ENCODE measurements at places on chromosomes 2 and 18.

- DNase-seq: no peak
These were observed 260.9 kb downstream of the PHLPP1 start for GRCh38 chr18:62976227-62976626.

GRCh38 chr2:39228413-39229209, 15.2 kb downstream of the CDKL4 start:
- DNase-seq: no peak

DNA sequence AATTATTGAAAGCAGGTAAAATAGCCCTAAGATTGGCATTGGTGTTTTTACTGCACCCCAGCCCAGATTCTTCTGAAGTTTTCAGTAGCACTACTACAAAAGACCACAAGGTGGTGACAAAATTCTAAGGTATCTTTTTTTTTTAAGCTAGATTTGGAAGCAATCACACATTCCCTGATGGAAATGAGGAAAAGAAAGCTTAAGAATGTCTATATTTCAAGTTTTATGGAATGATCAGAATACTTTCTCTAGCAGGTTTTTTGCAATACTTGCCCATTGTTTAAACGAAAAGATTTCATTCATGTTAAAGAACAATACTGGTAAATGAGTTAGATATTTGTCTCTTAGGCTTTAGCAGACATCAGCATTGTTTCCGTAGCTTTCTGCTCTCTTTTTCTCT, 32.1 kb upstream of the ZNF638 start:
- DNase-seq: no peak

- no peak for DNase-seq
These were observed 152.0 kb downstream of the CYRIA start for GRCh38 chr2:16513626-16514025.

DNA sequence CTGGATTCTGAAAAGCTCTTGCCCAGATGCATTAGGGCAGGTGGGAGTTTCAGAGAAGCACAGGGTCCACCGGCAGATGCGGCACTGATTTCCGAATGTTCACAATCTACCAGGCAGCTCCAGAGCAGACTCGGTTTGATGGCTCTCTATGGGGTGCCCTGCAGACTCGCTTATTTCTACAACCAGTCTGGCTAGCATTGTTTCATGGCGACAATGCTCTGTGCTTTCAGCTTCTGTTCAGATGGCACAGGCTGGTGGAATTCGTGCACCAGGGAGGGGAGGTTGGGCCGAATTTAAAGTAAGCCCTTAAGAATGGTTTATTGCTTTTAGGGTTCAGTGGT, 9.9 kb downstream of the MYT1L start:
- no peak for DNase-seq

GRCh38 chr2:121205321-121205942, 79.6 kb downstream of the TFCP2L1 start:
- DNase-seq: no peak

DNA sequence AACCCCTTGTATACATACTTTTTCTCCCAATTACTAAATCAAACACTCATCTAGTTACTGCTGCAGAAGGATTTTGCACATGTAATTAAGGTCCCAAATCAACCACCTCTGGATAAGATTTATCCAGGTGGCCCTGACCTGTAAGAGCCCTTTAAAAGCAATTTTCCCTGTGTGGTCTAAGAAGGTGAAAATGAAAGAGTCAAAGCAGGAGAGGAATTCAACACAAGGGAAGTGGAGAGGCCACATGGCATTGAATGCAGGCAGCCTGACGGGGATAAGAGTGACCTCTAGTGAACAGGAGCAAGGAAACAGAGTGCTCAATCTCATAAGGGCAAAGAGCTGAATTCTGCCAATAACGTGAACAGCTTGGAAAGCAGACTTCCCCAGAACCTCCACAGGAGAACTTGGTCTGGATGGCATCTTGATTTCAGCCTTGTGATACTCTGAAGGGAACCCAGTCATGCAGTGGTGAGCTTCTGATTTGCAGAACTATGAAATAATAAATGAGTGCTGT, 27.2 kb downstream of the PPP3R1 start:
- DNase-seq: no peak

DNA sequence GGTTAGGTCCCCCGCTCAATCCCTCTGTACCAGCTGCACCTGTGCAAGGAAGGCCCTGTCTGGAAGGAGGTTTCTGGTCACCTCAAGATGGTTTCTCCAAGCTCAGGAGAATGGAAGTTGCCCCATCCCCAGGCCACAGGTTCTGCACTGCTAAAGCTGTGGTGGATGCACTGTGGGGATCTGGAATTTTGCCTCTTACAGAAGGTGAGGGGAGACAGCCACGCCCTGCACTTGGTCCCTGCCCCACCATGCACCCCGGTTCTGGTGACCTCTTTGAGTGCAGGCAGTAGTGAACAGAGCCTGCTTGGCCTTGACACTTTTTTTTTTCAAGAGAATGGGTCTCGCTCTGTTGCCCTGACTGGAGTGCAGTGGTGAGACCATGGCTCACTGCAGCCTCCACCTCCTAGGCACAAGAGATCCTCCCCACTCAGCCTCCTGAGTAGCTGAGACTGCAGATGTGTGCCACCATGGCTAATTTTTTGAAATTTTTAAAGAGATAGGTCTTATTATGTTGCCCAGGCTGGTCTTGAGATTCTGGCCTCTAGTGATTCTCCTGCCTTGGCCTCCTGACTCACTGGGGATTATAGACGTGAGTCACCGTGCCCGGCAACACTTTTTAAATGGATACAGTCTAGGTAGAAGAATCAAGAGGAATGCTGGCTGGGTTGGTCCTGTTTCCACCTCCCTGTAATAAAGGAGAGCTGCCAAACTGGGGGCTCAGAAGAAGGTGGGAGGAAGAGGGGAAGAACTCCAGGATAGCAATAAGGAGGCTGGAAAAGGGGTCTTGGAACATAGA, 5.8 kb upstream of the NT5DC4 start:
- no peak for DNase-seq

- no peak for DNase-seq
These were observed 287.7 kb upstream of the NXPH2 start for GRCh38 chr2:139067874-139068273.

DNA sequence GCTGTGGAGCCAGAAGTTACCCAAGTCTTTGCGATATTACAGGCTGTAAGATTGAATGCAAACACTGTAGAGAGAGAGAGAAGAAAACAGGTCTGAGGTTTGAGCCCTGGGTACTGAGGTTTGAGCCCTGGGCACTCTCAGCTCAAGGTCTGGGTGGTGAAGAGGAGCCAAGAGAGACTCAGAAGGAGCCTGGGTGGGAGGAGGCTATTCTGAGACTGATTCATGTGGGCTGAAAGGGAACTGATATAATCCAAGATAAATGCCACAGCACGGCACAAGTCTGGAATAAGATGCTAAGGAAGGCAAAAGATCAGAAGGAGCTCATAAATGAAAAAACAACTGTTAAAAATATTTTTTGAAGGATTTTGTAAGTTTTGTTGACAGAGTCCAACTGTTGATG, 407.6 kb upstream of the HS6ST1 start:
- DNase-seq: no peak

GRCh38 chr18:26405190-26405801, 143.1 kb downstream of the KCTD1 start:
- DNase-seq: no peak

DNA sequence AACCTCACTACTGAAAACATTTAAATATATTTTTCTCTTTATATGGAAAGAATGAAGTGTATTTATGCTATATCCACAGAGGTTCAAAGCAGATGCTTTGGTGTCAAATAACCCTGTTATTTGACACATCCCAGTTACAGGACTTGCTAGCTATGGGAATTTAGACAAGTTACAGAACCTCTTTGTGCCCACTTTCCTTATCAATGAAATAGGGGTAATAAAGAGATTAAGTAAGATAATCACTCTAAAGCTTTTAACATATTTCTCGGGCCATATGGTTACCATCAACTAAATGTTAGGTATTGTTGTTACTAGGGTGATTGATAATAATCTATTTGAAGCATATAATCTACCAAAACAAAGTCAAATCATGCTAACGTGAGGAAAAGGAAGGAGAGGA, 1660.6 kb upstream of the NXPH2 start:
- DNase-seq: no peak

DNA sequence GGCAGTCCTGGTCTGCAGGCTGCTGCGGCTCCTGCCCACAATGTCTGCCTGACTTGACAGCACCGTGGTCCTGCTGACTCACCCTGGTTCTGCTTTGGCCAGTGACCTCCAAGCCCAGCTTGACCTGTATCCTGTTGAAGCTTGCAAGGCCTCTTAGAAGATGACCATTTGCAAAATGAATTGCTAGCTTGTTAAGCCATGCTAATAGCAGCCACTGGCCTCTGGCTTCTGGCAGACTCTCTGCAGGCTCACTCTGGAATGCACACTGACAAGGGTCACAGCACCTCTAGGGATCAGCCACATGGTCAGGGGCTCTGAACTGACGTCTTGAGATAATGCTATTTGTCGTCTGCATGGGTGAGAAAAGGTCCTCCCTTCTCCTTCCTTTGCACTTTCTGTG, 25.9 kb downstream of the CNGA3 start:
- DNase-seq: no peak

GRCh38 chr2:246489-247144, 17.2 kb downstream of the SH3YL1 start:
- DNase-seq: no peak

- no peak for DNase-seq
These were observed 5.5 kb upstream of the ECEL1 start for GRCh38 chr2:232492963-232493700.

DNA sequence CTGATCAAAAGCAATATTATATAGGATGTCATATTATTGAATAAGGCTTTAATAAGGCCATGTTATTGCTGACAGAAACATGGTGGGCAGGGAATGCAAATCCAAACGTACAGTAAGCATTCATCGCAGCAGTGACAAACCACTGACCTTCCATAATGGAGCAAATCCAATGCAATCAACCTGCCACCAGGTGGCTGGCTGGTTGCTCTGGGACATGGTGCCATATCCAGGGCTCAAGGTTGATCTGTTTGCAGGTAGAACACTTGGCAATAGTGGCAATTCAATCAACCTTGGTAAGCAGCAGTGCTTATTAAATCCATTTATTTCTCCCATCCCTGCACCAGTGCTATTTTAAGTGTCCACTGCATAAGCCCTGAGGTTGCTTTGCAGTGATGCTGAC, 75.4 kb downstream of the CERKL start:
- DNase-seq: no peak

DNA sequence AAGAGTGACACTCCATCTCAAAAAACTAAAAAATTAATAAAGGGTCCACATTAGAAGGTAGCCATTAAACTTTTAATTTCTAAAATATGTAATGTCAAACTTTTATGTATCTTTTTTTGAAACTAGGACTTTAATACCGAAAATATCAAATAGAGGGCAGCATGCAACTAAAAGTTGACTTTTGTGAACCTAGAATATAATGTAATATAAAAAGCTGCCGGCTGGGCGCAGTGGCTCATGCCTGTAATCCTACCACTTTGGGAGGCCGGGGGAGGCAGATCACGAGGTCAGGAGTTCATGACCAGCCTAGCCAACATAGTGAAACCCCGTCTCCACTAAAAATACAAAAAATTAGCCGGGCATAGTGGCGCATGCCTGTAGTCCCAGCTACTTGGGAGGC, 62.8 kb downstream of the INO80D start:
- DNase-seq: no peak

DNA sequence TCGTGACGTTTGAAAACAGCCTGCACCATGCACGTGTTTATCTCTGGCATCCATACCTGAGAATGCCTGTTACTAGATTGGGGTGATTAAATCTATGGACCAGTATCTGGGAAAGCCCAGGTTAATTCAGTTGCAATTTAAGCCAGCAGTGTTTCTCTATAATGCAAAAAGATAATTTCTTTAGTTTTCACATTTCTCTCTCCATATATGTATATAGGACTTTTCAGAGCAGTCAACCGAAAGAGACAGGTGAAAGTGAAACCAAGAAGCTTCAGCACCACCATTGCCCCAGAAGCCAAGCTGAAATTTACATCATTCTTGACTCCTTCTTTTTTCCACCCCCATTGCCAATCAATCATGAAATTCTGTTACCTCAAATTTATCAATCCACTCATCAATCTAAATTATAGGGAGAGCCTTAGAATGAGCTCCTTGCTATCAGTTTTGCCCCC, 2.7 kb upstream of the LRP2 start:
- no peak for DNase-seq

DNA sequence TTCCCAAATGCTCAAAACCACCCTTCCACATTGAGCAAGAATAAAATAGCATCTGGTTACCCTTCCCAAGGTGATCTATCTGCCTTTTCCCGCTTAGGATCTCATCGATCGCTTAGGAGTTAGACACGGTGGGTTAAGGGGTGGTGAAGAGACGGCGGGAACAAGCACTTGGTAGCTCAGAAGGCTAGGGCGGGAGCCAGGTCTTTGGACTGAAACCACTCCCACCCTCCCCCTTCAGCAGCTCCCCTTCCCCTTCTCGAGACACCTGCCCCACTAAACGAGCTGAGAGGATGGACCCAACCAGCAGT, 513 bp downstream of the THOC1 start:
- no peak for DNase-seq

DNA sequence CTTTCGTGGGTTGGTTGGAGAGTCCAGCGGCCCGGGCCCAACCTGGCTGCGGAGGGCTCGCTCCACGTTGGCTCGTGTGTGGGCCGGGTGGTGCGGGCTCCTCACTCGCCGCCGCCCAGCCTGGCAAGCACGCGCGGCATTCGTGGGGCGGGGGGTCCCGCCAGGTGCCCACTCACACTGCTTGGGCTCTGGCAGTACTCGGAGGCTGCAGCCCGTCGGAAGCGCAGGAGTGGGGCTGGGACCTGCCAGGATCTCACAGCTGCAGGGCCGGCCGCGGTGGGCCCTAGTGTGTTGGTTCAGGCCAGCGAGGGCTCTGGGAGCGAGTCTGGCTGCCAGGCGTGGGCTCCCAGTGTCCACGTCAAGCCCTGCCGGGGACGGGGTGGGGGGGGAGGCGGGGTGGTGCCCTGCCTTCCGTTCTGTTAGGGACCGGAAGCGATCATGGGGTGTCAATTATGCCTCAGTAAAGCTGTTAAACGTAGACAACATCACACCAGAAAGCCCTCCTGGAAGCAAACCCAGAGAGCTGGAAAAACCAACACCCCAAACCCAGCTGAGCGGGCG, 1.0 kb upstream of the HS6ST1 start:
- no peak for DNase-seq

GRCh38 chr2:86631846-86632485, 8.3 kb upstream of the RNF103 start:
- DNase-seq: no peak

DNA sequence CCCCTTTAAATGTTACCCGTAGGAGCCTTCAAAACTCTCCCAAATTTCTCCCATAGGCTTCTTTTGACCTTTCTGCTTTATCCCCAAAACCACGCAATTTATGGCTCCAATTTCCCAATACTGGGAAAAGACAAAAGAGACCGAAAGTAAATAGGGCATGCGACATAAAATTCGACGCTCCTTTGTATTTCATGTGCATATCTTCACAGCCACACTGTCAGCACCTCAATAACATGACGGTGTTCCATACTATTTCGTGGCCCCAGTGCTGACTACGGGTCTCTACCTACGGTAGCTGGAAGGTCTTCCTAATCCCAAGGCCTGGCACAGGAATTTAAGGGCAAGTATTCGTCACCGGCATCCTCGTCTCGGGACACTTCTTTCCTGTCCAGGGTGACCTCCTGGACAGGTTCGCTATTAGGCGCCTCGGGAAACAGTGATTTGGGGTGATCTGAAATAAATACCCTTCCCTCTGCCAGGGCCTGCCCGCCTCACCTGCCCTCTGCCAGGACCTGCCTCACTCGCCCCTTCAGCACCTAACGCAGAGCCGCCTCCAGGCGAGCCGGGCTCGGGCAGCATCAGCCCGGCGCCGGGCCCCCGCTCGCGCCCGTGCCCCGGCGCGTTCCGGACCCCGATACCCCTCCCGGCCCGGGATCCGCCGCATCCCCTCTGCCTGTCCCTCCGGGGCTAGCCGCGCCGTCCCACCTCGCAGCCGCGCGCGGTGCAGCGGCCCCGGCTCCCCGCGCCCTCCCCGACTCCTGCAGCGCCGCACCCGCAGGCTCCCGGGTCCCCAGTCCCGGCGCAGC, 680 bp downstream of the DTNB start:
- DNase-seq: peak; percentile 70
